ENCODE measurements at places on chromosomes 3 and 15. TPM values are rescaled to one million over a fixed set of nuclear protein-coding genes. Genes with fewer than 3 reads are reported as not detected.

The CYP8B1 gene
- total RNA-seq = not detected

The GREM1 gene
- 58.2 TPM for total RNA-seq

The LRRC15 gene
- not detected for total RNA-seq

The ECE2 gene
- total RNA-seq = not detected

The ILDR1 gene
- not detected for total RNA-seq

The C3orf49 gene
- total RNA-seq = not detected

GRCh38 chr3:122587572-122587971 lies 10.1 kb downstream of the PARP15 start:
- DNase-seq = no peak

DNA sequence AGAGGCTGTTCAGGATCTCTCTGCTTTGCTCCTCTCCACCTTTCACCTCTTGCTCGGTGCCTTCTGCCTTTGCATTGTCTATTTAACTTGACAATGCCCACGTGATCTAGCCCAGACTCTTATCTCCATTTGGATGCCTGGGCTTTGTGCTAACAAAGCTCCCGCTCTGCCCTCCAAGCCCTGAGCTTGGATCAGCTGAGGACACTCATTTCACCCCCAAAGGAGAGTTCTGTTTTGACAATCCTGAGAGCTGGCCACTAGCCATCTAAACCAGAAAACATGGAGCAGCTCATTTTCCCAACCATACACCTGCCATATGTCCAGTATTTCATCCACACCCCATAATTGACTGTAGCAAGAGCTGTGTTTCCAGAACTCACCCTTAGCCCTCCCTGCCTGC lies 12.8 kb downstream of the GPR176 start:
- no peak for DNase-seq

- DNase-seq = no peak
Measured at GRCh38 chr3:152785051-152785450, 49.9 kb upstream of the P2RY1 start.

GRCh38 chr3:172520301-172520831 lies 2.9 kb downstream of the TNFSF10 start:
- no peak for DNase-seq

DNA sequence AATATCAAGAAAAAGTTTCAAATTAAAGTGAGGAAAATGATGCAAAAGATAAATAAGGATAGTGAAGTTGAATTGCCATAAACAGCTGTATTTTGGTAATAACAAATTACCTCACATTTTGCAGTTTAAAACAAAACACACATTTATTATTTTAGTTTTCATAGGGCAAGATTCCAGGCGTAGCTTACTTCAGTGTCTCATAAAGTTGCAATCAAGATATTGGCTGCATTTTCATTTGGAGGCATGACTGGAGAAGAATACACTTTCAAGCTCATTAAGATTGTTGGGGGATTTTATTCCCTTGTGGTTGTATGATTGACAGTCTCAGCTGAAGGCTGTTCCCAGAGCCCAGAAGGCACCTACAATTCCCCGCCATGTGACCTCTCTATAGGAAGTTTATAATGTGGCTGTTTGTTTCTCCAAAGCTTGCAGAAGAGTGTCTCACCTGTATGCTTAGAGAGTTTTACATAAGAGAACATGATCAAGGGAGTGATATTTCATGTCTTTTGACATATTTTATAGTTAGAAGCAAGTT lies 151.4 kb downstream of the OTOL1 start:
- no peak for DNase-seq

DNA sequence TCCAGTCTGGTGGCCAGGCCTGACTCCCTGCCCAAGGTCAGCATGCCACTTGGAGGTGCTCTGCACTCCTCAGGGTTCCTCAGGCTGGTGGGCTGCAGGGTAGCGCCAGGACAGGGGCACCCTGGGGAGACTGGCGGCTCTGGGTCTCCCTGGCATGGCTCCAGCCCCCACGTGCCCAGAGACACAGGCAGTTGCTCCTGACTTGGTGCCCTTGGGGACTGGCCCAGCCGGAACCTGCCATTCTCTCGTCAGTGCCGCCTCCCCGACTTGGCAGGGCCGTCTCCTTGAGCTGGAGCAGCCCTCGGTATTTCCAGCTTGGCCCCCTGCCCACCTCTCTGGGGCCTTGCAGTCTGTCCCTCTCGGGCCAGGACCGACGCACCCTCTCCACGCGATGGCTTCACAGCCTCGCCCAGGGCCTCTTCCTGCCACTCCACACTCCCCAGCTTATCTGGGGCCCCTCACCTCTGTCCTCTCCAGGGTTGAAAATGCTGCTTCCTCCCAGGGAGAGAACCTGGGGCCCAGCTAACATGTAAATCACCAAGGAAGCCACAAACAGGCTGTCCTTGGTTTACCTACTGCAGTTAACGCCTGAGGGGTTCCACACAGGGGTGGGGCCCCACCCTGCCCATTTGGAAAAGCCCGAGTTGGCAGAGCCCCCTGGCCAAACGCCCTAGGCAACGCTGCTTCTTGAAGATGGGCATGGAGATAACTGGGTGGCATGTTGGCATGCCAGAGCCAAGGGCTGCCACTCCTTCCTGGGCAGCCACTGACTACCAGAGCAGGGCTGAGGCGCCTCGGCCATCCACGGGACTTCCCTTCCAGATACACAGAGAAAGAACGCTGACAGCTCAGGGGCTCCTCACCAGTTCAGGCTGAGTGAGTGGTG lies 61.4 kb downstream of the SMAD6 start:
- no peak for DNase-seq

GRCh38 chr3:152328841-152329240 lies 60.1 kb downstream of the MBNL1 start:
- peak; percentile 87 for DNase-seq

Measured in glomerular endothelial cell (primary cell).